T-helper 1 cell (primary cell): ENCODE measurements at places on chromosomes 7 and 10.

- DNase-seq: no peak
Observed at GRCh38 chr7:156430109-156430508, 210.5 kb upstream of the RNF32 start.

GRCh38 chr7:22447008-22447407, 53.0 kb downstream of the STEAP1B start:
- DNase-seq: no peak

DNA sequence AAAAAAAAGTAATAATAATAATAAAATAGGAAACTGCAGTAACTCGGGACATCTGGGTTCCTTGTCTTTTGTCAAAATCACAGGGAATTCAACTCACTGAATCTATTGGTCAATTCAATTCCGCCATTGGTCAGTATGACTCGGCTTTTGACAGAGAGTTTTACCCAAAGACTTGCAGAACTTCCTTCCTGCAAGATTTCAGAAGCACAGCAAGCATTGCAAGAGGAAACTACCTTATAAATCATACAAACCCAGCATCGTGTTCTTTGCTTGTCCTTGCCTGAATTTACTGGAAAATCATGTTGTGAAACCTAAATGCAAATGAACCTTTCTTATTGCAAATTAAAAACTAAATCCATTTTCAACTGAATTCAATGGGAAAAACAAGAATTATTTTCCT, 15.5 kb downstream of the KLF6 start:
- no peak for DNase-seq

DNA sequence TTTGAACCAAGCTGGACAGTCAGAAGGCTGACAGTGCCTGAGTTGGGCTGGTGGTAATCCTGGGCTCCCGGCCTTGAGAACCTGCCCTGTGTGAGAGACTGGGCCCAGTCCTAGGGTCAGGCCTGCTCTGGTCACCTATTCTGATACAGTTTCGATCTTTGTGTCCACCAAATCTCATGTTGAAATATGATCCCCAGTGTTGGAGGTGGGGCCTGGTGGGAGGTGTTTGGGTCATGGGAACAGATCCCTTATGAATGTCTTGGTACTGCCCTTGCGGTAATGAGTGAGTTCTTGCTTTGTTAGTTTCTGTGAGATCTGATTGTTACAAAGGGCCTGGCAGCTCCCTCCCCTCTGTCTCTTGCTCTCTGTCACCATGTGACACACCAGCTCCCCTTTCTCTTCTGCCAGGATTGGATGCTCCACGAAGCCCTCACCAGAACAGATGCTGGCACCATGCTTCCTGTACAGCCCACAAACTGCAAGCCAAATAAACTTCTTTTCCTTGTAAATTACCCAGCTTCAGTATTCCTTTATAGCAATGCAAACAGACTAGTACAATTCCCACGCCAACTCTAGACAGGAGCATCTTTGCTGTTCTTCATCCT, 111.8 kb upstream of the ZNF438 start:
- no peak for DNase-seq

DNA sequence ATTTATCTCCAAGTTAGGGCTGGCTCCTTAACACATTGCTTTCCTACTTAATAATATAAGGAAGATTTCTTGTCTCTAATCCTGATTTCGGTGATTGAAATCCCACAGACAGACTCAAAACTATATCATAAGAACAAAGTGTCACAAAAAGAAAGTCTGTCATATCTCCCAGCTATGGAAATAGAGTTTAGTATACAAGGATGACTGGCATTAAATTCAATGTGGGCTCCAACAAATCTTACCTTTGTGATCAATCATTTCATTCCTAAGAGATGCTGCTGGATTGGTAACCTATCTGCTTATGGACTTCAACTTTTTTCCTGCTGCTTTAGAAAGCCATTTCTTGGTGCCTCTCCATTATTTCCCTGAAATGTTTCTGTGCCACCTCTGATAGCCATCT, 39.5 kb upstream of the ZRANB1 start:
- DNase-seq: no peak

DNA sequence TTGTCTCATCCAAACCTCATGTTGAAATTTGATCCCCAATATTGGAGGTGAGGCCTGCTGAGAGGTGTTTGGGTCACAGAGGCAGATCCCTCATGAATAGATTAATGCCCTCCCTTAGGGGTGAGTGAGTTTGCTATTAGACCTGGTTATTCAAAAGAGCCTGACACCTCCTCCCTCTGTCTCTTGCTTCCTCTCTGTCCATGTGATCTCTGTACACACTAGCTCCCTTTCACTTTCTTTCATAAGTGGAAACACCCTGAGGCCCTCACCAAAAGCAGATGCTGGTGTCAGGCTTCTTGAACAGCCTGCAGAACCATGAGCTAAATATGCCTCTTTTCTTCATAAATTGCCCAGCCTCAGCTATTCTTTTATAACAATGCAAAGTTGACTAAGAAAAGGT, 447.1 kb downstream of the MDFIC start:
- DNase-seq: no peak

- DNase-seq: no peak
Observed at GRCh38 chr7:22115689-22116088, 170.0 kb upstream of the CDCA7L start.

- no peak for DNase-seq
Observed at GRCh38 chr10:131580076-131580652, 268.6 kb upstream of the TCERG1L start.

DNA sequence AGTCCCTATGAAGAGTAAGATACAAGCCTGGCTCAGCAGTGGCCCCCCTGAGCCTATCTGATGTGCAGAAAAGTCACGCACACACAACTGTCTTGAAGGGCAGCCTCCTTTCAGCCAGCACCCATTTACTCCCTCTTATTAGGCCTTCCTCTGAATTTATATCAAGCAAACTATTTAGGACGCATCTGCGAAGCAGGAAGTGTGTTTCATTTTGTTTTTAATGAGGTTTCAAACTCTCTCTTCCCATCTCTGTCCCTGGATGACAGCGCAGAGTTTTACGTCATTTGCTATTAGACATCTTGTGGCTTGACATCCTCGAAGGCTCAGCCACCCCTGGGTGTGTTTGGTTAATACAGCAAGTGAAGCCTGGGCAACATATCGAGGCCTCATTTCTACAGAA, 79.5 kb downstream of the CUX1 start:
- DNase-seq: no peak

- DNase-seq: no peak
Observed at GRCh38 chr10:70765794-70766594, 19.2 kb downstream of the TBATA start.

DNA sequence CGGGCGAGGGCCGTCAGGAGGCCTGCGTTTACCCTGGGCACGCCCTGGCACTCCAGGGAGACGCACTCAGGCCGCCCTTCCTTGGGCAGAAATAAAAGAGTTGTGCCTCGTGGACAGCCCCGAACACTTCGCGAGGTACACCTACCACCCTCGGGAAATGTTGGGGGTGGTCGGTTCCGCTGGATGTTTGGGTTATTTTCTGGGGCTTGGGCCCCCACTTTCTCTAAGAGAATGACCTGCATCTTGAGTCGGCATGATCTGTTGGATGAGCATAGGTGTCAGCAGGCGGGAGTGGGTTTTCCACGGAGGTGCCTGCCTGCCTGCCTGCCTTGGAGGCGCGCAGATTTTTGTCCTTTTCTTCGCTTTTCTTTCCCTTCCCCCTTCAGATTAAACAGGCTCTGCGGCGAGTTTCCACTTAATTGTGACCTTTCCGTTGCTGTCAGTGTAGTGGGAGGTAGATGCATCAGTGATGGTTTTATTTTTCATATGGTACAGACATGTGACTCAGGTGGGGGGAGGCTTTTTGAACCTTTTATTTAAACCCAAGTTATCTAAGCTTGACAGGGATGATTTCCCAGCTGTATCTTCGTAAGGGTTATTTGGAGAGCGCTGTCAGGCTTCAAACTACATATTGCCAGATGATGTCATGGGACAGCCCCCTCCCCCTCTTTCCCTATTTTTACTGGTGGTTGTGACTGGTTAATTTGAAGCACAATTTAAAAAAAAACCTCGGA, 661 bp downstream of the HECTD2 start:
- no peak for DNase-seq

GRCh38 chr7:77252506-77252905, 52.9 kb upstream of the FGL2 start:
- DNase-seq: no peak

DNA sequence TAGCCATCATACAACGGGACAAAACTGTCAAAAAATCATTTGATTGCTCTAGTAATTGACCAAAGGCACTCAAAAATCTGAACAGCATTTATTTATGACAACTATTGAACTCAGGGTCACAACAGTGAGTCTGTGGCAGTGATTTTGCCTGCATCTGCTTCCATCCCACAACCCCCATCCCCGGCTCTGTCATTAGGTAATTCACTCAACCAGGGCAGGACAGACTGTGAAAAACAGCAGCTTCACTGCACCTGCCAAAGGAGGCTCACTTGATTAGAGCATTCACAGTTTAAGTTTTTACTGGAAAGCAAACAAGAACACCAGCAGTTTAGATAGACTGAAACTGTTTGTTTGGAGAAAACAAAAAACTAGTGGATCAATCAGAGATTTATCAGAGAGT, 22.2 kb downstream of the NRCAM start:
- DNase-seq: no peak

GRCh38 chr7:34081935-34082334, 176.6 kb downstream of the BMPER start:
- DNase-seq: no peak

GRCh38 chr10:79187121-79187940, 118.6 kb downstream of the ZMIZ1 start:
- no peak for DNase-seq

- DNase-seq: no peak
Observed at GRCh38 chr10:124101351-124101750, 8.0 kb upstream of the CHST15 start.

DNA sequence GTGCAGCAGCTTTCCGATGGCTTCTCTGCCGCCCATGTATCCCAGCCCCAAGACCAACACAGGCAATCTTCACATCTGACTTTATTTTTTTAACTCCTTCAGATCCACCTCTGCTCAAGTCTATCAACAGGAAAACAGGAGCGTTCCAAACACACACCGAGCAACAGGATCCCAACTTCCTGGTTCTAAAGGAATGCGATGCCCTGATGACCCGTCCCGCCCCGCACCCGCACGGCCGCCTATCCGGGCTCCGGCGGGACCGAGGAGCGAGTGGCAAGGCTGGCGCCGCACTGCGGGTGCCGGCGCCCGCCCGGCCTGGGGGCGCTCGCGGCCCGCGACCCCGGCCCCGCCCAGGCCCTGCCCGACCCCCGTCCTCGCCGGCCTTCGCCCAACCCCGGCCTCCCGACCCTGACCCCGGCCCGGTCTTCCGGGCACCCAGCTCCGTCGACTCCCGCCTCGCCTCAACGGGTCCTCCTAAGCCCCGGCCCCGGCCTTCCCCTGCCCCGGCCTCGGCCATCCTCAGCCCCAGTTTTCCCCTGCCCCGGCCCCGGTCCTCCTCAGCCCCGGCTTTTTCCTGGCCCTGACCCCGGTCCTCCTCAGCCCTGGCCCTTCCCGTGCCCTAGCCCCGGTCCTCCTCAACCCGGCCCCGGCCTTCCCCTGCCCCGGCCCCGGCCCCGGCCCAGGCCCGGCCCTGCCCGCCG, 730 bp downstream of the LARP4B start:
- DNase-seq: peak; percentile 31

GRCh38 chr7:84188786-84189405, 5.7 kb downstream of the SEMA3A start:
- DNase-seq: no peak

DNA sequence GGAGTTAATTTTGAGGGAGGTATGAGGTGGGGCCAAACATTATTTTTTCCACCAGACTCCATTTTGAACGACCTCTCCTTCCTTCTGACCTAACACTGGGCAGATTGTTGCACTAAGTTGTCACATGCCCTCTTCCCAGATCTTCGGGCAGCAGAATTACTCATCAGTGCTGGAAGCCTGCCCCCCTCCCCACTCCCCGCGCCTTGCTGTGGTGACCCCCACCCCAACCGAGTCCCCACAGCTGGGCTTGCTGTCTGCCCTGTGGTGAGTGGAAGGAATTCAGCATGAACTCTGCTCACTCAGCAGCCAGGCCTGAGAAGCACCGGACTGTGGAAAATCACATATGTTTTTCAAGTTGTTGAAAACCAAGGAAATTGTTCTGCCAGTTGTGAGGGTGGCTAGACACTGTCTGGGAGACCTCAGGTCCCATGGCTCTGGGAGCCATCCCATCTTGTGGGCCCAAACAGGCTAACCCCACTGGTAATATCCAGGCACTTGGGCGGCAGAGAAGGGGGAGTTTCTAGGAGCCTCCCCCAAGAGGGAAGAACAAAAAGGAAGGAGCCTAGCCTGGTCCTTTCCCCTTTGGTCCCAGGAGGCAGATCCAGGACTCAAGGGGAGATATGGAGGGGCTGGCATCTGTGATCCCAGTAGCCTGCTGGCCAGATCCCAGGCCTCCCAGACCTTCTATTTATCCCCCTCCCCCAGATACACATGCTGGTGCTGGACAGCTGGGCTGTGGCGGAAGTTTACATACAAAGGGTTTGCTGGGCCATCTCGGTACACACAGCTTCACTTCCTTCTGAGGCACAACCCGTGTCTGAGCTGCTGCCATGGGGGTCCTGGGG, 3.5 kb upstream of the AEBP1 start:
- DNase-seq: no peak

DNA sequence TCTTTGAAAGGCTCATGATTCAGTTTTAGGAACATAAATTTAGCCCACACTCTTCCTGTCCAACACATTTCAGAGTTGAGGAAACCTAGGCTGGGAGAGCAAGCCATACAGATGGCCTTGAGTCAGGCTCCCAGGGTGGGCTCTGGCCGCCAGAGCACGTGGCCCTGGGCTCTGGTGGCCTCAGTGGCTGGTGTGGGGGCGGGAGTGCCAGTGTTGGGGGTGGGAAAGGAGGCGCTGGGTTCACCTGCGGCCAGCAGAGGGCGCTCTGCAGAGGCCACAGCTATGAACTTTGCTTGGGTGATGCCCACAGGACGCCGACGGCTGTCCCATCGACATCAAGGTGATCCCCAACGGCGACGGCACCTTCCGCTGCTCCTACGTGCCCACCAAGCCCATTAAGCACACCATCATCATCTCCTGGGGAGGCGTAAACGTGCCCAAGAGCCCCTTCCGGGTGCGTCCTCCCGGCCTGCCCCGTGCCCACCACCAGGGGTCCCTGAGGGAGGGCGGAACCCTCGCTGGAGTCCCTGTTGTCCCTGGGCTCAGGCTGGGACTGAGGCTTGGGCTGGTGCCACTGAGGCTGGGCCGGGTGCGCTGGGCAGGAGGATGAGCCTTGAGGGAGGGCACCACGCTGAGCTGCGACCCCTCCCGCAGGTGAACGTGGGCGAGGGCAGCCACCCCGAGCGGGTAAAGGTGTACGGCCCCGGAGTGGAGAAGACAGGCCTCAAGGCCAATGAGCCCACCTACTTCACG, 11.9 kb downstream of the FLNC start:
- peak; percentile 44 for DNase-seq

GRCh38 chr7:73844848-73845460, 2.6 kb upstream of the METTL27 start:
- no peak for DNase-seq
